ENCODE measurements at places on chromosomes 13 and 19. TPM values are rescaled to one million over a fixed set of nuclear protein-coding genes. Genes with fewer than 3 reads are reported as not detected.

GRCh38 chr13:79297128-79297527 is 108.9 kb downstream of the RBM26 start:
- DNase-seq, result no peak

DNA sequence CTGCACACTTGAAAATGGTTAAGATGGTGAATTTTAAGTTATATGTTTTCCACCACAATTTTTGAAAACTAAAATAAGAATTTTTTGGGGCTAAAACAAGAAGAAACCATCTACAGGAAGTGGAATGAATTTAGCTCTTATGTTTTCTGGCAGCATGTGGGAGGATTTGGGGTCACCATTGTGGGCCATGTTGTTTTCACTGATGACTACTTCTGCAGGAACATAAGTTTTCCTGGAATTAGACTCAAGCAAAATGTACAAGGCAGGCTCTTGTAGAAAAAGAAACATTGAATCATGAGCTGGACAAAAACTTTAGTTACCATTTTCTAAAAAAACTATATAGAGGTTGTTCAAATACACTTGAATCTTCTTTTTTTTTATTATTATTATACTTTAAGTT is 125.3 kb upstream of the C1QTNF9B start:
- no peak for DNase-seq

- peak; percentile 98 for DNase-seq
Measured at GRCh38 chr19:13847407-13848339, 29.3 kb upstream of the NANOS3 start.

GRCh38 chr13:66532146-66532545 is 698.0 kb downstream of the PCDH9 start:
- DNase-seq, result no peak

DNA sequence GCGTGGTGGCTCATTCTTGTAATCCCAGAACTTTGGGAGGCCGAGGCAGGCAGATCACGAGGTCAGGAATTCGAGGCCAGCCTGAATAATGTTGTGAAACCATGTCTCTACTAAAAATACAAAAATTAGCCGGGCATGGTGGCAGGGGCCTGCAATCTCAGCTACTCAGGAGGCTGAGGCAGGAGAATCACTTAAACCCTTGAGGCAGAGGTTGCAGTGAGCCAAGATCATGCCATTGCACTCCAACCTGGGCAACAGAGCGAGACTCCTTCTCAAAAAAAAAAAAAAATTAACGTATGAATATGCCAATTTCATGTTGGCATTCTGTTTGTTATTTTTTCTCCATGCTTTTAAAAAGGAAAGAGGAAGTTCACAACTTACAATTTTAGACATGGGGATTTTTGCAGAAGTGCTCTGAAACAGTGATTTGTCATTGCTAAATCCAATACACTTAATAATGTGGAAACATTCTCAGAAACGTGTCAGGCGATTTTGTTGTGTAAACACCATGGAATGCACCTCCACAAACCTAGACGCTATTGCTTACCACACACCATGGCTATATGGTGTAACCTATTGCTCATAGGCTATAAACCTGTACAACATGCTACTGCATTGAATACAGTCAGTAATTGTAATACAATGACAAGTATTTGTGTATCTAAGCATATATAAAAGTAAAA is 115.9 kb upstream of the PCDH20 start:
- no peak for DNase-seq

DNA sequence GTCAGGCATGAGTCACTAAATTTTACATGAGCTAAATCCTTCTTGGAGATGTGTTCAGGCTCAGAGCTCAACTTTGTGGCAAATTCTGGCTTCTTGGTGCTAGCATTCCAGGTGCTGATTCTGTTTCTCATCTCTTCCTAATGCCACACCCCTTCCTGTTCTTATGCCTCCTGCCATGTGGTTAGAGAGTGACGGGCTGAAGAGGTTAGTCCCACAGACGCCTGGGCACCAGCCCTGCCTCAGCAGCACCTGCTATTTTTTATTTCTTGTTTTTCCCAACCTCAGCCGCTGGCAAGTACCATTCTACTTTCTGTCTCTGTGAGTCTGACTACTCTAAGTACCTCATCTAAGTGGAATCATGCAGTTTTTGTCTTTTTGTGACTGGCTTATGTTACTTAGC is 329.5 kb downstream of the KCNRG start:
- DNase-seq, result no peak

GRCh38 chr19:49677231-49677900 is at the start of gene PRMT1:
Gene PRMT1 (plus strand): TSS chr19:49677271. CDS start chr19:49677281, 10 bp downstream.
- DNase-seq, result peak; percentile 78

DNA sequence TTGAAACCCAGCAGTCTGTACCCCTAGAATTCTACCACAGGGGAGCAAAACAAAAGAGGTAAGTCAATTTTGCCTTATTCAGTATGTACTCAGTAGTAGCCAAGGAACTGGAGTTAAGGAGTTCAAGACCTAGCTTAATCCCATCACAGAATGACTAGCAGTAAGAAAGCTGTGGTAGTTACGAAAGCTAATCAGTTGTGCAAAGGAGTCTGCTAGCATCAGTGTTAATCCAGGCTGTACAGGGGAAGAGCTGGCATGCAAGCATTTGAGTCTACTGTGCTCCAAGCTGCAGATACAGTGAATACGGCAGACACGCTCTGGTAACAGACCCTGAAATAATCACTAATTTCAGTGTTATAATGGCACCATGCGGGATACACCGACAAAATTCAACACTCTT is 4.7 kb downstream of the DNMT1 start:
- DNase-seq, result no peak

- DNase-seq, result no peak
Measured at GRCh38 chr13:107088061-107088460, 520.1 kb upstream of the ARGLU1 start.

DNA sequence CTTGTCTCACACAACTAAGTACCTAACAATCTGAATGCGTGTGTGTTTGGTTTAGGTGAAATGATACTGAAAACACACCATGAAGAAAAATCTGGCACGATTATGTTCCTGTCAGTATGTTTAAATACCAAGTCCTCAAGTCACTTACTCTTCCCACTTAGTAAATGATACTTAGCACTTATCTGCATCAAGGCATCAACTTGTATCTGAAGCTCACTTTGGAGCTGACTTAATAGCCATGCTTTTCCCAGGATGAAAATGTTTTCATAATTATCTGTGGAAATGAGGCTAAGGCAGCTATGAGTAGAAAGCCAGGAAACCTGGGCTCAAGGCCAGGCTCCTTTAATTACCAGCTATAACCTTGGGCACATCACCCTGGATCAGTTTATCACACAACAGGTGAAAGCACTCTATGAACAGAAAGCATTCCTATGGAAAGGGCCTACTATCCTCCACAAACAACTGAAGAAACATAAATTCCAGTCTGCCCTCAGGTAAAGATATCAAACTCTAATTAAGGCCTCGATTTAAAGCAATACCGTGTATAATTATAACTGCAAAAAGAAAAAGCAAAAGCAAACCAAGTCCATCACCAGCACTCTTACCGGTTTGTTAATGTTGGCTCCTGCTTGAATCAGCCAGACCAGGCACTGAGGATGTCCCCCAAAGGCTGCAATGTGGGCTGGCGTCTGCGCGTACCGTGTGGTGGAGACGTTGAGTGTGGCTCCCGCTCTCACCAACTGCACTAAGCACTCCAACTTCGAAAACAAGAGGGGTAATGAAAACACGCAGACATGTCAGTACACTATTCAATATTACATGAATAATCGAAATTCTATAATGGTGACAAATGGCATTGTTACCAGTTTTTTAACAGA is 4.6 kb downstream of the ANKRD10 start:
- DNase-seq, result no peak

GRCh38 chr13:99154064-99154463 is 46.6 kb upstream of the UBAC2 start:
- no peak for DNase-seq

DNA sequence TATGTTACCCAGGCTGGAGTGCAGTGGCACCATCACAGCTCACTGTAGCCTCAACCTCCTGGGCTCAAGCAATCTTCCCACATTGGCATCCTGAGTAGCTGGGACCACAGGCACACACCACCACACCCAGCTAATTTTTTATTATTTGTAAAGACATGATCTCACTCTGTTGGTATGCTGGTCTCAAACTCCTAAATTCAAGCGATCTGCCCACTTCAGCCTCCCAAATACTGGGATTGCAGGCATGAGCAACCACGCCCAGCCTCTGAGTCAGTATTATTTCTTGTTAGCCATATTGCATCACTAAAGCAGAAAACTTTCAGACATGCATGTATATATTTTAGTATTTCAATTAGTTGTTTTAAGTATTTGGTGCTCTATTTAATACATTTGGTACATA is 376.4 kb downstream of the GPC6 start:
- no peak for DNase-seq

The LHB gene
- total RNA-seq, result not detected

The ZNF549 gene
- total RNA-seq, result 9.3 TPM

The CD22 gene
- 7.4 TPM for total RNA-seq
